Foreskin melanocyte (primary cell): ENCODE measurements at places on chromosomes 12 and 14.

DNA sequence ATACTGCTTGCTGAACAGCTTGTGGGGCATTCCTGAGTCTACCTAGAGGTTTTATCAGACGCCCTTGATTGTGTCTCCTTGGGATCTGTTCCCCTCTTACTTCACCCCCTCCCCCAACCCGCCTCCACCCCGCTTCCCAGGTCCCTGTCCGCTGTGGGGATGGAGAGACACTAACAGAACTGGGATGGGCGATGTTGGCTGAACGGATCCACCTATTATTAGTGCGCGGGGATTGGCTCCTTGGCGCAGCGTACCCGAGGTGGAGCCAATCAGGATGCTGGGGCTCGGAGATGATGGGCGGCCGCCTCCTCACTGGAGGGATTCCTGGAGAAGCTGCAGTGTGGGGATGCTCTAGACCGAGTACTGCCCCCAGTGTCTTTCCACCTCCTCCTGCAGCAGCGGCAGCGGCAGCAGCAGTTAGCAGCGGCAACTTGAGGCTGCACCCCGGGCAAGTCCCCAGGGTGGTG, at the start of gene SYT1:
Gene SYT1, plus strand, starts transcription at position 372 of the 467 bp plus-strand sequence.
- peak; percentile 46 for DNase-seq

- no peak for DNase-seq
Measured at GRCh38 chr12:89864411-89864810, 155.8 kb upstream of the ATP2B1 start.

GRCh38 chr14:73741876-73742519, 27.8 kb upstream of the PNMA1 start:
- DNase-seq, result peak; percentile 66

GRCh38 chr12:106113824-106114446, 24.8 kb downstream of the NUAK1 start:
- DNase-seq, result no peak

- no peak for DNase-seq
Measured at GRCh38 chr12:96044943-96045290, 9.5 kb upstream of the LTA4H start.

GRCh38 chr12:5807514-5808219, 137.4 kb downstream of the ANO2 start:
- DNase-seq, result no peak

- DNase-seq, result no peak
Measured at GRCh38 chr12:49867570-49868341, 24.9 kb upstream of the BCDIN3D start.

GRCh38 chr14:100882991-100883788, 20.3 kb downstream of the RTL1 start:
- DNase-seq, result no peak

DNA sequence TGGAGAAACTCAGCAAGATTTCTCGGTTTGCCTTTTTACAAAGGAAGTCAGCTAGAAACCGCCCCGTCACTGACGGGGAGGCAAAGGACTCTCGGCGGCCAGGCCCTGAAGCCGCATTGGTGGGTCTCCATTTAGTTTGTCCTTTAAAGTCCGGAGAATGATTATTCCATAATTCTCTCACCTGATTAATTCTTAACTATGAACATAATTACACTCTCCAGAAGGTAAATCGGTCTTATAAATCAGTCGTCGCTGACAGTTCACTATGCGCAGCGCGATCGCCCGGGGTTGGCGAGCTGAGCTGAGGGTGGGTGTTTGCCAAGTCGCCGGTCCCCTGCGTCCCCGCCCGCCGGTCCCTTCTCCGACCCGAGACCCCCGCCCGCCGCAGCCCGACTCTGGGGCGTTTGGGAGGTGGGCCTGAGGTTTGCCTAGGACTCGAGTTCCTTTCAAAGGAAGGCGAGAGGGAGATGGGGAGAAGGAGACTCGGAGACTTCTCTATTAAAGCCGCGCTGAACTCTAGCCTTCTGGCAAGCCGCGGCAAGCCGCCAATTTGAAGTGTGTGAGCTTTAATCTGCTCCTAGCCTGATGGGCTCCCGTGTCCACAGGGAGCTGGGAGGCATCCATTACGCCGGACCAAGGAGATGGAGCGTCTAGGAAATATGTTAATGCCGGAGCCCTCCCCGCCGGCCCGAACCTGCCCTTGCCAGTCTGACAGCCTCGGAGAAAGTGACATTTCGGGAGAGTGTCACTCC, 392.9 kb downstream of the NOVA1 start:
- DNase-seq, result no peak

DNA sequence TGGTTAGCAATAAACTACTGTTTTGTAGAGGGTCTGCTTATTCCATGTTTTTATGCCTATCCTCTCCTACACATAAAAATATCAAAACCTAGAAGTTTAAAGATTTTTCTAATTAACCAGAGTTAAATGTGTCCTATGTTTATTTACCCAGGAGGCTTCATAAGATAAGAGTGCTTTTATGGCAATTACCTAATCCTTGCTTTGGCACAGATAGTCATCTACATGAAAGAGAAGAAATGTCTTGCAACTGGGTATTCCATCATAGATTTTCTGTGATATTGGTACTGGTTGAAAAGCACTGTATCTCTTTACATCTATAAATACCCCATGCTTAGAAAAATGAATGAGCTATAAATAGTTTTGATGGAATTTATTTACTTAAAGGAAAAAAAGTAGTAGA, 277.1 kb downstream of the CPNE8 start:
- no peak for DNase-seq

DNA sequence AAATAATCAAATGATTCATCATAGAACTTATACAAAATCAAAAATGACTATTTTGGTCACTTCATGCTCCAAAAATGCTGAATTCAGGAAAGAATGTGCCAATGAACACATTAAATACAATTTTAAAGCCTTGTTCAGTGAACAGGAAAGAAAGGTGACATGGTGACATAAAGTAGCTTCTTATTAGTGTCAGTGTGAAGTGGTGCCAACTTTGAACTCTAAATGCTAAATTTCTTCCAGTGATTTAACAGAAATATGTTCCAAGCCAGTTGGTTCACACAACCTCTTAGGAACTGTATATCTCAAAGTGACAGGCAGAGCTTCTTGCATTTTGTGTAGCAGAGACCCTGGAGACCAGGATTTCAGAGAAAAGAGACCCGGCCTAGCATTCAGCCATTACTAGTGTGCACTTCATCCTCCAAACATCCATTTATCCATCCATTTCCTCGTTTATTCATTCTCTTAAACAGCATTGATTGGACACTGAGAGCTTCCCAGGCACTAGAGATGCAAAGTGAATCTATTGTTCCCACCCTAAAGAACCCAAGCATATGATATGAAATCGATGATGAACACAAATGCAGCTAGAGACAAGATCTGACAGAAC, 95.2 kb downstream of the FAR2 start:
- DNase-seq, result no peak

DNA sequence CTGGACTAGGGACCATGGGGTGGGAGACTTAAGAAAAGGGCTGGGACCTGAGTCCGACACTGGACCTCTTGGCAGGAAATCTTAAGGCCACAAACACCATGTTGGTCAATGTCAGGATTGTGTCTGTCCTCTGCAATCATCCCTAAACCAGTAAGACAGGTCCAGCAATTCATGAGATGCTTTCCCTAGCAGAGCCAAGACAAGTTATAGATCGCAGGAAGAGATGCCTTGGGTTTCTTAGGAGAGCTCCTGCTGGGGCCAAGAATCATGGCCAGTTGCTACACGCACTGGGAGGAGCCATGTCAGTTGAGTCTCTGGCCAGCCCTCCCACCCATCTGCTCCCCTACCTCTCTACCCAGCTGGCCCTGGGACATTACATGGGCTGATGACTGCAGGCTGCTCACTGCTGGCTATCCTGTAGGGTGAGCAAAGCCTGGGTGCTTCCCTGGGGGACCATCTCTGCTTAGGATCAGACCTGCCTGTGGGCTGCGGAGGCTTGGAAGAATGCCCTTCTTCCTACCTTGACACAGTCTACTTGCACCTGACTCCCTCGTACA, 14.2 kb downstream of the PLEKHH1 start:
- DNase-seq, result no peak

DNA sequence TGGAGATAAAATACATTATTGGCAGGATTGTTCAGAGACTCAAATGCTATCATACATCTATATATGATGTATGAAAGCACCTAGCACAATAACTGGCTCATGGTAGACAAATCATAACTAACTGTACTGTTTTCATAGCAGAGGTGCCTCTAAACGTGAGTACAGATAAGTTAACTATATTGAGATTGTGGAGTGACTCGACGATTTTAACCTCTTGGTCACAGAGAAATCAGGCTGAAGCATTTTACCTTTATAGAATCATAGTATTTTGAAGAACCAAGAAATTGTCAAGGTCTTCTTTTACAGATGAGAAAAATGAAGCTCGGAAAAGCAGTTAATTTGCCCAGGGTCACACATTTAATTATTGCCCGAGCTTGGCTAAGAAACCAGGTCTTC, 666 bp upstream of the DERA start:
- no peak for DNase-seq
